ENCODE measurements at places on chromosomes 3 and 15.
A peak's percentile ranks its signal among the peaks of the same experiment; 100 is the strongest.

GRCh38 chr3:16928386-16929132, 43.8 kb downstream of the PLCL2 start:
- no peak for DNase-seq

GRCh38 chr3:33724256-33724655, 6.2 kb upstream of the CLASP2 start:
- DNase-seq: no peak

DNA sequence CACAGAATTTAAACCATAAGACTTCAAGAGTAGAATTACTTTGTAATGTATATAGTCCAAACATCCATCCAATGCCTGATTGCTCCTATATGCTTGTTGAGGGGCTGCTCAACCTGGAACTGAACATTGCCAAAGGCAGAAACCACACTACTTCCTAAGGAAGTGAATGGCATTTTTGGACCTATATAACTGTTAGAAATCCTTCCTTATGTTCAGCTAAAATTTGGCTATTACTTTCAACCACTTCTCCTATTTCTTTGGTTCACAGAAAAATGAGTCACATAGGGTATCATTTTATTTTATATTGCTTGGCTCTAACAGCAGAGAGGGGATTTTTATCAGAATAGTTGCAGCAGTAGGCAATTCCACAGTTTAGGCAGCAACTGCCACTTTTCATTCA, 342.1 kb downstream of the SLC9A9 start:
- DNase-seq: no peak

- no peak for DNase-seq
These were observed 461.3 kb upstream of the RASGRP1 start for GRCh38 chr15:39025881-39026280.

DNA sequence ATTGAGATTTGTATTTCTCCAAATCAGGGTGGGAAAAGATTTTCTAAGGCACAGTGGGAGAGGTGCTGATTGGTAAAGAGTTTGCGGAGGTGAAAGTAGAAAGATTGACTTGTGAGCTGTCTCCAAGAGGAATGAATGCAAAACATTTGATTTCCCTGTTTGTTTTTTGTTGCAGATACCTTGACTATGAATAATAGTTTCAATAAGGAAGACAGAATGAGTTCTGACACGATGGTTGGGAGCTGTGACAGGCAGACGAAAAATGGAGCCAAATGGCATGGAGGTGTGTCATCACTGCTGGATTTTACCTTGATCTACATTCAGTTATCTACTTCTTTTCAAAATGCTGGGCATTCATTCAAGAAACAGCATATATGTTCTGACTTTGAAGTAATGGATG, 145.1 kb downstream of the NFKBIZ start:
- peak; percentile 9 for DNase-seq

DNA sequence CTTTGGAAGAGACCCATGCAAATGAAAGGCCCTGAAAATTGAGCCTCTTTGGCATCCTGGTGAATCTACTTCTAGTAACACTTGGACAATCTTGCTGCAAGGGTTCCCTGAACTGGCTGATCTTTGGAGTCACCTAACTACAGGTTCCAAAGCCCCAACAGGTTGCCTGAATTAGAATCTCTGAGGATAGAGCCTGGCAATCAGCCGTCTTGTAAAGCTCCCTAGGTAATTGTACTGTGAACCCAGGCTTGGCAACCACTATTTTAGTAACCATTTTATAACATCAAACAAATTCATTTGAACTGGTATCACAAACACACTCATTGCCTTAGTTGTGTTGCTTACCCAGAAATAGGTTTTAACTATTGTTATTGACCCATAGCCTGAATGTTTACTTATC, 20.1 kb downstream of the PAQR9 start:
- no peak for DNase-seq

DNA sequence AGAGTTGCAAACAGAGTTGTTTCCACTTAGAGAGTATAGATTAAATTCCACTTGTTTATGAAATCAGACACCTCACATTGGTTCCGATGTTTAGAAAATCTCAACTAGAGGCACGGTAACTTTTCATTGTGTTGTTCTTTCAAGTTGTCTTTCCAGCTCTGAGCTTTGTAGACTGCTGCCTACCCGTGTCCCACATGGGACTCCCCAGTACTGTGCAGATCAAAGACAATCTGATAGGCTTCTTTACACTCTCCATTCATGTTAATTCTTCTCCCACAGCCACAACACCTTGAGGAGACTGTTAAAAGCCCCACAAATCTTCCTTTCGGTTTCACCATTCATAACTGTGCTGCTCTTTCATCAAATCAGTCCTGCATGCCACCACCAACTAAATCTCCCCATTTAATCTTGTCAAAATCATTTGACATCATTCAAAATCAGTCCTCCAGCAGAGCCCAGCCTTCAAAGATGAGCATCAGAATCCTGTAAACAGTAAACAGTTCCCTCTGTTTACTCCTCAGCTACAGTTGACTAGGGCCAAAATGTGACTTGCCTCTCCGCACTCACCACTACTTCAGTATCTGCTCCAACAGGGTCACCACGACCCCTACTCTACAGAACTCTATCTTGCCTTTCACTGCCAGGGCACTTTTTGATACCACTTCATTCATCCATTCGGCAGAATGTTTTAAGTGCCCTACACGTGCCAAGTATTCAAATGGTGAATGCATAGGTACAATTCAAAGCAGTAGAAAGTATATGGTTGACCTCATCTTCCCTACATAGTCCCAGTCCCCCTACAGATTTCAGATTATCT, 8.3 kb downstream of the ANXA2 start:
- DNase-seq: no peak

DNA sequence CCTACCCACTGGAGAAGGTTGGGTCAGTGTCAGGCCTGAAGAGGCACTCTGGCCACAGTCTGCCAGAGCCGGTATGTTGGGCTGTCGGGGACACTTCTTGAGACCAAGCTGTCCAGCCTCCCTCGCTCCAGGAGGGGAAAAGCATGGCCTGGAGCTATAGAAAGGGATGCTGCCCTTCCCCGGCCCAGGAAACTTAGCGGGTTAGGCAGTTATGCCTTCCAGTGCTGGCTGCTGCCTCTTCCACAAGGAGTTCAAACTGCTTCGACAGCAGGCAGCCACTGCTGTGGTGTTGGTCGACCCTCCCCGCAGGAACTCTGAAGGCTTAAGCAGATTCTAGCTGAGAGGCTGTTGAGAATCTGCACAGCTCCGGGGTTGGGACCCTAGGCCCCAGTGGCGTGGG, 819.4 kb downstream of the DIPK2A start:
- DNase-seq: no peak

GRCh38 chr3:172601066-172601832, 78.0 kb upstream of the TNFSF10 start:
- no peak for DNase-seq

DNA sequence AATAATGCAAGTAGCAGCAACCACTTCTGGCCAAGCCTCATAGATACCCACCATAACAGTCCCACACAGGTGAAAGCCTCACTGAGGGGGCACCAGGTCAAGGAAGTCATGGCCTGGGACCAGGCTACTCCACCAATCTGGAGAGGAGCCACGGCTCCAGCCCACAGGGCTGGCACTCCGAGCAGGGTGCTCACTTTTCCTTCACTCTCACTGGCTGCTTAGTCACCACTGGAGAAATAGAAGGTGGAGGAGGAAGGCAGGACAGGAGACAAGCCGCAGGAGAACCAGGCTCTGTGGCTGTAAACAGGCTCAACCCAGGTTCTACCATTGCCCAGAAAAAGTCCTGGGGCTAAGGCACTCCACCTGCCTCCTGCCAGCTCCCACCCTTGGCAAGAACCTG, 1.2 kb downstream of the USP19 start:
- no peak for DNase-seq

GRCh38 chr15:69298697-69299441, at the start of gene PAQR5:
Gene PAQR5 (plus strand): TSS chr15:69298912. CDS start chr15:69360081, 61,169 bp downstream.
- no peak for DNase-seq

DNA sequence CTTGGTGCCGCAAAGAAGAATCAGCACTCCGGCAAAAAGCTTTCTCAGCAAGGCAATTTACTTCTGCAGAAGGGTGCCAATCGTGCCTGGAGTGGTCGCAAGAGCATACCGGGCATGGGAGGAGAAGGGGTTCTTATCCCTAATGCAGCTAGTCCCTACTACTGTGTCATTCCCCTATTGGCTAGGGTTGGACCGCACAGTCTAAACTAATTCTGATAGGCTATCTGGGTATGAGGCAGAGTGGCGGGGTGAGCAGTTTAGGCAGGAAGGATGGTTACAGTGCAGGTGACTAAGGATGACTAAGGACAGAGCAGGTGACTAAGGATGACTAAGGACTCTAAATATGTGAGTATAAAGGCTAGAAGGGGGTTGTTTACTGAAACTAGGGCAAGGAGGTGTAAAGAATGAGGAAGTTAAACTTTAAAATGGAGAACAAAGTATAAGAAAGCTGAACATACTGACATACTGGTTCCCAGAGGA, 52.9 kb downstream of the PGBD4 start:
- no peak for DNase-seq

DNA sequence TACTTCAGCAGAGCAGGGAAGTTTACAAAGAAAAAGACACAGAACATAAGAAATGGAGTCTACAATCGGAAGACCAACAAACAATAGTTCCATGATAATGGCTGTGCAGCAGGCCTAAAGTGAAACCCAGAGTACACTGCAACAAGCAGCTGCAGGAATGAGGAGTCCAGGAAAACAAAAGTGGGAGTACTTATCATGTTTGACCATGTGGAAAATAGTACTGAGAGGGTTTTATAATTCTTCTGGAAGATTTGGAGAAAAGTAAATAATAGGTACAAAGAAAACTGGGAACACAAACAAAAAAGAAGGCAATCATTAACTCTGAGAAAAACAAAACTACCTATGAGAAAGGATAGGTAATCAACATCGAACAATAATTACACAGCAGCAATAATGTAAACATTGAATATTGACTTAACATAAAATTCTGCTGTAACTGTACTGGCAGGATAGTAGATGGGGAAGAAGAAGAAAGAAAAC, 87.5 kb downstream of the NEK10 start:
- no peak for DNase-seq

DNA sequence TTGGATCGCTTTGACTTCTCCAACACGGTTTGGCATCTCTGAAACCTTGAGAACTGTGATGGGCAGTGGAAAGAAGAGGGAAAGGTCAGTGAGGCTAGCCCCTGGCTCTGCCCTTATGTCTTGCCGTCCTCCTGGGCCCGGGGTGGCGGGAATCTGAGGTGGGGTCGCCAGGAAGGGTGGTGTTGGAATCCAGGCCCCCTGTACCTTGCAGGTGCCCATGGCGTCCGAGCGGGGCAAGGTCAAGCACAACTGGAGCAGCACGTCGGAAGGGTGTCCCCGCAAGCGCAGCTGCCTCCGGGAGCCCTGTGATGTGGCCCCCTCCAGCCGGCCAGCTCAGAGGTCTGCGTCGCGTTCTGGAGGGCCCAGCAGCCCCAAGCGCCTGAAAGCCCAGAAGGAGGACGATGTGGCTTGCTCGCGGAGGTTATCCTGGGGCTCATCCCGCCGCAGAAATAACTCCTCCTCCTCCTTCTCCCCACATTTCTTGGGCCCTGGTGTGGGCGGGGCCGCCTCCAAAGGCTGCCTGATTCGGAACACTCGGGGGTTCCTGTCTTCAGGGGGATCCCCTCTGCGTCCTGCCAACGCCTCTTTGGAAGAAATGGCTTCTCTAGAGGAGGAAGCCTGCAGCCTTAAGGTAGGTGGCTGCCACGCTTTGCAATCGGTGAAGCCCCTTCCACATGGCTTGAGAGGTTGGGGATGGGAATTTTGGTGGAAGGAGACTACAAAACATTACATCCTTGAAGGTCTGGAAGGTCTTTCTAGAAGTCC, 907 bp downstream of the TATDN2 start:
- peak; percentile 6 for DNase-seq

DNA sequence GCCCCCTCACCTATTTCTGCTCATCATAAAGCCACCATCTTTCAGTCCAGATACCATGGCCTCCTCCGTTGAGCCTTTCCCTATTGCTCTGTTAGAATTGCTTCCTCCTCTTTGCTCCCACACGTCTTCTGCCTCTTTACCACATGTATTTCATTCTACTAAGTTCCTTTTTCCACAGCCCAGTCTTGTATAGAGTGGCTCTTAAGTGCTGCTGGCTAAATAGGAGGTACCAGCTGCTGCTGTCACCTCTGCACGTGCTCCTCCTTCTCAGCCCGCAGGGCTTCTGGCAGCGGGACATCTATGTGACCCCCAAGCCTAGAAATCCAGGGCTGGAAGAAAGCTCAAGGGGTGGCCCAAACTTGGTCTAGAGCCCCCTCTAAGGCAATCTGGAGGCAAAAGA, 38.8 kb upstream of the PLXND1 start:
- DNase-seq: no peak

DNA sequence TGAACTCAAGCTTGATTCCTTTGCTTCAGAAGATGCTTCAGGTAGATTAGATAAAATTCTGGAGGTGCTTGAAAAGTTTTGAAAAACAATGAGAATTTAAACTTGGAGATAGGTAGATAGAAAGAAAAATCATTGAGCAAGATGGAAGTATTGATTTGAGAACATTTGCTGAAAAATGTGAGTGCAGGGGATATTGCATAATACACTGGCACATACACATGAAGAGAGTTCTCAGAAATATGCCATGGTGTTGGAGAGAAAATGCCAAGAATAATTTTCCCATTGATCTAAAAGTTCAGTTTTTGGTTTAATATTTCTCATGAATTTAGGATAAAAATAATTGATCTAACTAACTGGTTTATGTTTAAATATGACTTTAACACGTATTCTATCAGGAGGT, 107.2 kb upstream of the GBE1 start:
- DNase-seq: no peak

- DNase-seq: peak; percentile 19
These were observed 28.8 kb upstream of the RFX7 start for GRCh38 chr15:56272454-56272853.

DNA sequence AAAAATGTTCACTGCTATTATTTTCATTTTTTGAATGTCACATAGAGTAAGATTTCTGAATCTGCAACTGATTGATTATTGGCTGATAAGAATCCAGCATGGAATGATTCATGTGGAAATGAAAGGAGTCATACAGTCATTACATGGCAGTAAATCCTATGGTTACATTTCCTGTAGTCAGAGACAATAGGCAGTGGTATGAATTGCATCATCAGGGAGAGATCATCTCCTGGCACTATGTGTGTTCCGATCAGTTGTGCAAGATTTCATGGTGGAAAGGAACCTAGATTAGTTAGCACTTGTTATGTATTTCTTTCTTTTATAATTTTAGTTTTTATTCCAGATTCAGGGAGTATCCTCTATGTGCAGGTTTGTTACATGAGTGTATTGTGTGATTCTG, 38.8 kb downstream of the SLC12A1 start:
- DNase-seq: peak; percentile 37

- DNase-seq: no peak
These were observed 48.5 kb upstream of the DAZL start for GRCh38 chr3:16653712-16654111.

DNA sequence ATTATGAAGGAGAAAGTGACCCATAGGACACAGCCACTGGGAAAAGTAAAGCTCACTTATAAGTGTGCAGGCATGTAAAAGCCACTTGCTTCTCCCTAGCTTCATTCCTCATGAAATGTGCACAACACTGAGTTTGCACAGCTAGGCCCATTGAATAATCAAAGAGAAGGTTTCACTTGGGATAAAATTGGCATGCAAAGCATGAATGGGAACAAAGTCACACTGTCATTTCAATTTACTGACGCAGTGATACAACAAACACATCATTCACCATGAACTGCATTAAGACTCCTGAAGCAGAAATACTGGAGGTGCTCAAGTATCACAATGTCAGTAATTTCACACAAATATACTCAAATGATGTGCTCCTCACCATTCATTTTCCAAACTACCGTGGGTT, 61.1 kb downstream of the KCNMB2 start:
- no peak for DNase-seq

- no peak for DNase-seq
These were observed 254.7 kb downstream of the CACNA2D3 start for GRCh38 chr3:54376939-54377578.

GRCh38 chr3:56629451-56629850, 53.6 kb downstream of the TASOR start:
- no peak for DNase-seq

GRCh38 chr15:68614286-68615035, 35.7 kb downstream of the CORO2B start:
- peak; percentile 31 for DNase-seq
